Tibial nerve (tissue), 4 donors: ENCODE measurements at places on chromosomes 1 and 21.

DNA sequence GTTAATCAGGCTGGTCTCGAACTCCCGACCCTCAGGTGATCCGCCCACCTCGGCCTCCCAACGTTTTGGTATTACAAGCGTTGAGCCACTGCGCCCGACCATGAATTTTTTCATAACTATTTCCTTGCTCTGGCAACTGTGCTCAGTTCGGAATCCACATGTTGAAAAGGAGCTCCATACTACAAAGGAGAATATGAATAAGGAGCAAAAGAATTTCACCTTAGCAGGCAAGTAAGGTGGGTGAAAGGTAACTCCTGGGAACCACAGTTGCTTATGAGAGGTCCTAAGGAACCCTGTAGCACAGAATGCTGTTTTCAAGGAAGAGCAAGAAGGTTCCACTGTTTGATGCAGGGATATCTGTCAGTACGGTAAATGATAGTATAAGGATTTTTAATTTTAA, 29.9 kb upstream of the NADK start:
- H3K4me1 ChIP-seq = no peaks in the 10 kb centered on the region
- H3K4me3 ChIP-seq = no peak overlapping the region
- no peaks in the 10 kb centered on the region for H3K27me3 ChIP-seq
- no peaks in the 10 kb centered on the region for H3K36me3 ChIP-seq
- no peak for DNase-seq
- H3K27ac ChIP-seq = no peak overlapping the region

DNA sequence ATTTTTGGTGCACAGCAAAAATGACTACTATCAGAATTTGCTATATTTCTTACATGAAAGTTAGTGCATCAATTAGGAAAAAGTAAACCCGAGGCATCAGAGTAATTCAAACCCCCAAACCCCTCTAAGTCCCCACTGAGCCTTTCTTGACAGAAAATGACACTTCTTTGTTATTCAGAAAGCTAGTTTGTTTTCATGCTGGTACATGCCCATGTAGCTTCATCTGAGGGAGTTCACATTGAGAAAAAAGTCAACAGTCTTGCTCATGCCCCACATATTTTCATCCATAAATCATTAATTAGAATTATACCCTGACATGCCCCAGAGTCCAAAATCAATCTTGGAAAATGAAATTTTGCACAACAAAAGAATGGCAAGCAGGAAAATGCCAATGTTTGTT, 39.9 kb upstream of the PDC start:
- H3K4me1 ChIP-seq = no peaks in the 10 kb centered on the region
- H3K27me3 ChIP-seq = no peaks in the 10 kb centered on the region
- H3K27ac ChIP-seq = no peak overlapping the region
- no peaks in the 10 kb centered on the region for H3K36me3 ChIP-seq
- DNase-seq = no peak

DNA sequence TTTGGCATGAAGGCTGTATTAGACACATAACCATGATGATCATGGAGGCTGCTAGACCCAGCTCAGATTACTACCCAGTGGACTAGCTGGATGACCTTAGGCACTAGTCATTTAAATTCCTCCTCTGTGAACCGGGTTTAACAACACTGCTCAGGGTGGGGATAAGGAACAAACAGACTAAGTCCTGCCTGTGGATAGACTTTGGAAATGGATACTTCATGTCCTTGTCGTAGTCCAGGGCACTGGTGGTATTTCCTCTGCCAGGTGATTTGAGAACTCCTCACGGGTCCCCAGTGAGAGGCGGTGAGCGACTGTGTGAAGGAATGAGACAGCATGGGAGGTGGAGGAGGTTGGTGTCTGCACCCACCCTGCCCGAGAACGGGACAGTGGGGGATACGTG, 72.9 kb upstream of the SELENON start:
- no peak for DNase-seq
- peaks cover 13% of the 10 kb centered on the region for H3K4me1 ChIP-seq
- H3K36me3 ChIP-seq = no peaks in the 10 kb centered on the region
- H3K27ac ChIP-seq = peak overlapping the region; percentile 47

DNA sequence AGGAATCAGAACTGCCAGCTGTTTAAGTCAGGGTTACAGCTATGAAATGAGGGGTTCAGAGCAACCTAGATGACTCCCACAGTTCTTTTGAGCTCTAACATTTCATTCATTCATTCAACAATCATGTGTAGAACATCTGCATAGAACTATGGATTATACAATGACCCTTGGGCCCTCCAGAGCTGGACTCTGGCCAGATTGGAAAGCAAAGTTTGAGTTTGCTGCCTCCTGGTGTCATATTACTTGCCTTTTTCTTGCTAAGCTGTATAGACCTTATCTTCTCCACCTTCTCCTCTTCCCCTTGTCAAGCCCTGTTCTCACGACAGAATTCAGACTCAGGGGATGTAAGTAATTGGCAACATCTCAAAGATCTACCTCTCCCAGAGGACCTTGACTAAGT, 4.0 kb downstream of the CASQ2 start:
- H3K27ac ChIP-seq = no peak overlapping the region
- H3K36me3 ChIP-seq = no peaks in the 10 kb centered on the region
- H3K4me1 ChIP-seq = no peaks in the 10 kb centered on the region
- no peaks in the 10 kb centered on the region for H3K27me3 ChIP-seq
- H3K4me3 ChIP-seq = no peak overlapping the region

GRCh38 chr1:23481026-23481597, 2.9 kb downstream of the ASAP3 start:
- no peaks in the 10 kb centered on the region for H3K27me3 ChIP-seq
- H3K27ac ChIP-seq = peak overlapping the region; percentile 63
- no peak overlapping the region for H3K4me3 ChIP-seq
- no peaks in the 10 kb centered on the region for H3K36me3 ChIP-seq
- DNase-seq = no peak

DNA sequence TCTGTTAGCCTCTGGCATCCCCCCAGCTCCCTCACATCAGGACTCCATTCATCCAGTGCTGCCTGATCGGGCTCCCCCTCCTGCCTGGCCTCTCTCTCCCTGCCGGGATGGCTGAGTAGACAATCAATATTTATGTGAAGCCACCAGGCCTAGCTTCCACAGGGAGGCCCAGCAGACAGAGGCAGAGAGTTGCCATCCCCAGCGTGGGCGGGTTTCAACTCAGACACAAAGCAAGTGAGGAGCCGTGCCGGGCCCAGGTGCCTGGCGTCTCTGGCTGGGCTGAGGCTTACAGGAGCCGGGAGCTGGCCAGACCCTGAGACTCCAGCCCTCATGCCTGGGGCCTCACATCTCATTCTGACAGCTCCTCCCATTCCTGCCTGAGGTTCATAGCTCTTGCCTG, 34.5 kb upstream of the ATP2B4 start:
- no peaks in the 10 kb centered on the region for H3K36me3 ChIP-seq
- no peaks in the 10 kb centered on the region for H3K27me3 ChIP-seq
- no peak overlapping the region for H3K4me3 ChIP-seq
- H3K4me1 ChIP-seq = peaks cover 4% of the 10 kb centered on the region
- no peak overlapping the region for H3K27ac ChIP-seq
- DNase-seq = no peak

DNA sequence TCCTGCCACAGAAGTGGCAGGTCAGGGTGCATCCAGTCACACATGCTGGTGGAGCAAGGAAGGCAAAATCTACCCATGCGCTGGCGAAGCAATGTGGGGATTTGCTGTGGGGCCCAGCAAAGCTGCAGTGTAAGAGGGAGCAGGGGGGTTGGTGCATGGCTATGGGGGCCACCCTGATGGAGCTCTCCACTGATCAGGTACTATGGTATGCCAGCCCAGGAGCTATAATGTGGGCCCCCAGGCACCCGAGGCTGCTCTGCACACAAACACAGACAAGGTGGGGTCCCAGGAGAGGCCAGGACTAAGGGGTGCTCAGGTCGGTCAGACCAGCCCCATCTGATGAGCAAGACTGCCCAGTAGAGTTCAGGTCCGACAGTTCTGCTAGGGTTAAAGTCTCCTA, 213.5 kb downstream of the ZC3H11B start:
- no peaks in the 10 kb centered on the region for H3K36me3 ChIP-seq
- no peak overlapping the region for H3K27ac ChIP-seq
- no peaks in the 10 kb centered on the region for H3K27me3 ChIP-seq

GRCh38 chr1:215819114-215819513, 252.0 kb downstream of the KCTD3 start:
- no peaks in the 10 kb centered on the region for H3K4me1 ChIP-seq
- DNase-seq = no peak
- H3K4me3 ChIP-seq = no peak overlapping the region
- H3K27me3 ChIP-seq = no peaks in the 10 kb centered on the region

DNA sequence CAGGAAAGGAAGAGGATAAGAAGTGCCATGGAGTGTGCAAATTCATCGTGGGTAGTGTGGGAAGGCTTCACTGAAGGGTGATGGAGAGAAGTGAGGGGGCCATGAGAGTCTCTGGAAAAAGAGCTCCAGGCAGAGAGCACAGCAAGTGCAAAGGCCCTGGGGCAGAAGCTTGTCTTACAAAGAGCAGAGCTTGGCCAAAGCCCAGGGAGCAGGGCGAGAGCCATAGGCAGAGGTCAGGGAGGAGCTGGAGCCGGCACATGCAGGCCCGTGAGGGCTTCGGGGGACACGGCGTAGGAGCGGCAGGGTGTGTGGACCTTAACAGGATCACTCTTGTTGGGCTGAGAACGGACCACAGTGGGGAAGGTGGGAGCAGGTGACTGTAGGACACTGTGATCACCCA, 83.7 kb upstream of the EDN2 start:
- no peak overlapping the region for H3K4me3 ChIP-seq
- H3K27ac ChIP-seq = no peak overlapping the region
- no peaks in the 10 kb centered on the region for H3K36me3 ChIP-seq
- no peaks in the 10 kb centered on the region for H3K27me3 ChIP-seq

GRCh38 chr1:51317798-51318197, 12.6 kb downstream of the TTC39A start:
- H3K27me3 ChIP-seq = no peaks in the 10 kb centered on the region
- no peak overlapping the region for H3K4me3 ChIP-seq
- H3K4me1 ChIP-seq = no peaks in the 10 kb centered on the region
- H3K36me3 ChIP-seq = no peaks in the 10 kb centered on the region

- peak overlapping the region; percentile 11 for H3K27ac ChIP-seq
- no peaks in the 10 kb centered on the region for H3K27me3 ChIP-seq
- peaks cover 9% of the 10 kb centered on the region for H3K4me1 ChIP-seq
- H3K4me3 ChIP-seq = no peak overlapping the region
- DNase-seq = no peak
Measured at GRCh38 chr1:20154301-20154831, 15.2 kb downstream of the PLA2G2F start.

DNA sequence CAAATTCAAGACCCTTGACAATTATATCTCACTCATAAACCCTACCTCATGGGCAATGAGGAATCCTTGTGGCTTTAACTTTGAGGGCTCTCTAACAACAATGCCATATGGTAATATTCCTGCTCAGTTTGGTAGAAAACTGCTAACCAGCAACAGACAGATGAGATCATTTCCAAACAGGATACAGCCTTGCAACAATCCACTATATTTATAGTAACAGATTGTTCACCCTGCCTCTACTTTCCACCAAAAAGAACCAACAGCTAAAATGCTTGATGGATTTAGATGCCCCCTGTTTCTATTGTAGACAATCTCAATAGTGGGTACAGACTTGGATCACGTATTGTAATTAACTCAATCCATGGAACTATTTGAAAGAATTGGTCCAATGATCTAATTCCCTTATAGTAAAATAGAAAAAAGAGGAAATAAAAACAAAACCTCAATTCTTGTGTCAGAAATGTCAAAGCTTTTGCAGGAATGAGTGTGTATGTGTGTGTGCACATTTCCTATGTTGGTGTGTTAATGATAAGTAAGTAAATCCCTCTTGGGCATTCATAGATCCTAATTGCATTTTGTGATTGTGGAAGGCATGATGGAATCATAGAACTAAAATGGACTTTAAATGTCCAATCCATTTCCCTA, 100.0 kb upstream of the EDEM3 start:
- no peak for DNase-seq
- no peak overlapping the region for H3K27ac ChIP-seq
- H3K4me3 ChIP-seq = no peak overlapping the region
- H3K36me3 ChIP-seq = no peaks in the 10 kb centered on the region
- H3K4me1 ChIP-seq = no peaks in the 10 kb centered on the region

DNA sequence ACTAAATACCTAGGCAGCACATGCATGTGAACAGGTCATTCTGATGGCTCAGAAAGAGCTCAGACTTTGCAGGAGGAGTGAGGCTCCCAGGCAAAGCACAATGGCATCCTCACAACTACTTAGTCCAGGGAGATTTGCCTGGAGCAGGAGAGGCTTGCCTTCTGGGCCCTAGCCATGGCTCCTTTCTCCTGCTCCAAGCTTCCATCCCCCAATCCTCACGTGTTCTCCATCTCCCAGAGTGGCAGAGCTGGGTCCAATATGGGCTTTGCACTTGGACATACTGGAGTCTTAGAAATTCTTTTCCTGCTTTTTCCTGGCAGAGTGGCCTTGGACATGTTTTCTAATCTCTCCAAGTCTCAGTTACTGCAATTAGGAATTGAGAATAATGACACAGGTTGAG, 15.8 kb downstream of the MYBPH start:
- no peaks in the 10 kb centered on the region for H3K27me3 ChIP-seq
- no peak overlapping the region for H3K27ac ChIP-seq
- no peak for DNase-seq
- no peaks in the 10 kb centered on the region for H3K36me3 ChIP-seq
- no peak overlapping the region for H3K4me3 ChIP-seq

DNA sequence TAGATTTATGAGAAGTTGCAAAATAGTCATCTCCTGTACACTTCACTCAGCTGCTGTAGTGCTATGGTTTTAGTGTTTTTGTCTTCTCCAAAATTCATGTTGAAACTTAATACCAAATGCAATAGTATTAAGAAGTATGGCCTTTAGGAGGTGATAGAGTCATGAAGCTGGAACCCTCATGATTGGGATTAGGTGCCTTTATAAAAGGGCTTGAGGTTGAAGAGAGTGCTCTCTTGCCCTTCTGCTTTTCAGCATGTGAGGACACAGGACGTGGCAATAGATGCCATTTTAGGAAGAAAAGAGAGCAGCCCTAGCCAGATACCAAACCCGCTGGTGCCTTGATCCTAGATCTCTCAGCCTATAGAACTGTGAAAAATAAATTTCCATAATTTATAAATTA, 87.6 kb downstream of the CTH start:
- H3K27me3 ChIP-seq = no peaks in the 10 kb centered on the region
- no peak overlapping the region for H3K4me3 ChIP-seq
- H3K27ac ChIP-seq = no peak overlapping the region
- no peak for DNase-seq
- no peaks in the 10 kb centered on the region for H3K36me3 ChIP-seq
- no peaks in the 10 kb centered on the region for H3K4me1 ChIP-seq
